NCI-H2029 treated with DMSO at 0.1 percent for 48 hours (cell line): ENCODE measurements at places on chromosomes 7 and 10.

- no peak for DNase-seq
Measured at GRCh38 chr7:149776848-149777407, 3.5 kb upstream of the ZNF467 start.

- peak; percentile 43 for DNase-seq
Measured at GRCh38 chr7:22681312-22681711, 45.7 kb upstream of the IL6 start.

DNA sequence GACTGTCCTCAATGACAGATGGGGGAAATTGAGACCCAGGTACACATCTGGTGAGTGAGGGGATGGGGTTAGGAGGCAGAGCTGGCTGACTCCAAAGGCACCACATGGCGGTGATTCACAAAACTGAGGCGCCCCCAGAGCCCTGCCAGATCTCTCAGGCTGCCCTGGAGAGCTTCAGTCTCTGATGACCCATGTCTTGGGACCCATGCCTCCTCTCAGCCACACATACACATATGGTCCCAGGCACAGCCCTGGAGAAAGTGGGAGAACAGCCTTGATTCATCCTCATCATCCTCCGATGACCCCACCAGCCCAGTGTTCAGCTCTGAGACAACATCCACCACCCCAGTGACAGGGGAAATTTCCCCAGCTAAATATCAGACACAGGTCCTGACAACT is 426.0 kb downstream of the RPS24 start:
- DNase-seq: no peak

- DNase-seq: no peak
Measured at GRCh38 chr7:31894308-31894707, 175.9 kb downstream of the PDE1C start.
